ENCODE measurements at places on chromosomes 12 and 14.
A peak's percentile ranks its signal among the peaks of the same experiment; 100 is the strongest.

- DNase-seq: no peak
Observed at GRCh38 chr12:46265102-46265501, 3.7 kb downstream of the SLC38A1 start.

- DNase-seq: no peak
Observed at GRCh38 chr12:52050116-52050757, 1.0 kb upstream of the NR4A1 start.

GRCh38 chr14:68364792-68365192 lies 428.1 kb downstream of the ZFP36L1 start:
- DNase-seq: no peak

GRCh38 chr14:69554500-69554899 lies 20.2 kb downstream of the CCDC177 start:
- no peak for DNase-seq

DNA sequence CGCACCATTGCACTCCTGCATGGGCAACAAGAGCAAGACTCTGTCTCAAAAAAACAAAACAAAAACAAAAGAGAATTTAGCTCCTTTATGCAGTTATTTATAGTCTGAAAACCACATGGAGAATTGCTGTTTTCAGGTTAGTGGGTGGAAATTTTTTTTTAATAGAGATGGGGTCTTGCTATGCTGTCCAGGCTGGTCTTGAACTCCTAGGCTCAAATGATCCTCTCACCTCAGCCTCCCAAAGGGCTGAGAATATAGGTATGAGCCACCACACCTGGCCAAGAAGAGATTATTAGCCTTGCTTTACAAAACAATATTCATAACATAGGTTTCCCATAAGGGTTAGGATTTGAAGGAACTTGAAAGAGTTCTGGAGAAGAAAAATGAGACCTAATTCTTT lies 12.1 kb upstream of the SRP54 start:
- no peak for DNase-seq

DNA sequence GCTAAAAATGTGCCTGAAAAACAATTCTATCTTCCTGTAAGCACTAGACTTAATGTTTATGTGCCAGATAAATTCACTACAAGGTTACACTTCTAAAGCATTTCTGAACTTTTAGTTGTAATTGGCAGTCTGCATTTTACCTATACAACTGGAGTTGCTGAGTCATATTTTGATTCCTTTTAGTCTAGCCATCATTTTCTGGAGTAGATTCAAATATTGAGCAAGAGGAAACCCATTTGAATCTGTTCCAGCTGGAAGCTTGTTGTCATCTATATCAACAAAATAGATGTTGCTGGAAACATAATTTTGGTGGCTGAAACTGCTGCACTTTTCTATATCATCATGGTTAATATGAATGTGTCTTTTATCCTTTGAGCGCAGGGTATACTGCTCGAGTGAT lies 122.2 kb upstream of the CCDC175 start:
- DNase-seq: peak; percentile 50

GRCh38 chr12:108514973-108515814 lies at the start of gene FICD:
FICD (plus strand) TSS chr12:108515277; CDS start chr12:108516973, 1,696 bp downstream.
- peak; percentile 96 for DNase-seq

GRCh38 chr14:81416194-81416952 lies 16.2 kb upstream of the STON2 start:
- no peak for DNase-seq

- peak; percentile 73 for DNase-seq
Observed at GRCh38 chr12:6277982-6278438, 32.5 kb upstream of the PLEKHG6 start.

DNA sequence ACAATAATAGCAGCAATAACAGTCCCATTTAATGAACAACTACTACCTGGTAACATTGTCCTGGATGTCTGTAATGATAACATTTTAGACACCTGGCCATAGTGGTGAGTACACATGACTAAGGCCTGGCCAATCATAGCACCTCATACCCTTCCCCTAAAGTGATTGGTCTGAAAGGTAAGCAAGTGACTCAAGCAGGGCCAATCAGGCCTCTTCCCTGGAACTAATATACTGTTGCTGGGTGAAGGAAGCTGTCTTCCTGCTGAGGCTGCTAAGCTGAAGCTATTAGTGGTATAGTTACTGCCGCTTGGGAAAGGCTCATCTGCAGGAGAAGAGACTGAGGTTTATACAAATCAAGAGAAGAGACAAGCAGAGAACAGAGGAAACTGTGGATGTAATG lies 18.7 kb upstream of the NOS1 start:
- no peak for DNase-seq

DNA sequence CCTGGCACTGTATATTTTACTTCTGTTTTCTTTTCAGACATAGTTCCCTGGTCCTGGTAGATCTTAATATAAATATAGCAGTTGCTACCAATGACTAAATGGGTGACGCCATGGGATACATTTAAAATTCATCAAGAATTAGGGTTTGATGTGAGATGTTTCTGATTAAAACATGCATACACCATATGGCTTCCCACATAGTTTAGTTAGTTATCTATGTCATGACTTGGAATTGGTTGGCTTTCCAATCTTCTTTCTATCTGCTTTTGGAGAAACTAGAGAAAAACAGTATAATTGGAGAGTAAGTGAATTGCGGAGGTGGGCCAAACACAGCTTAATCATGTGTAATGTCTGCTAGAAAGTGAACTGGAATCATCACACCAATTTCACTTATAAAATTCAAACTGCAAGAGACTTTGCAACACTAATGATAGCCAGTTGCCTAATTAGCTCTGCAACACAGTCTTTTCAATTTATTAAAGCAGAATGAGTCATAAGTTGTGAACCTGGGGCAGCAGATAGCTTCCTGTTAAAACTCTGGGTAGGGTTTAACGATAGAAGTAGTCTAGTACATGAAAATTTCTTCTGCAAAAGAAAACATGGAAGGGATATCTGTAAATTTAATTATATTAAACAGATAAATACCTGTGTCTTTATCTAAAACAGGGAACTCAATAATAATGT lies 295.2 kb downstream of the SLC16A7 start:
- no peak for DNase-seq

DNA sequence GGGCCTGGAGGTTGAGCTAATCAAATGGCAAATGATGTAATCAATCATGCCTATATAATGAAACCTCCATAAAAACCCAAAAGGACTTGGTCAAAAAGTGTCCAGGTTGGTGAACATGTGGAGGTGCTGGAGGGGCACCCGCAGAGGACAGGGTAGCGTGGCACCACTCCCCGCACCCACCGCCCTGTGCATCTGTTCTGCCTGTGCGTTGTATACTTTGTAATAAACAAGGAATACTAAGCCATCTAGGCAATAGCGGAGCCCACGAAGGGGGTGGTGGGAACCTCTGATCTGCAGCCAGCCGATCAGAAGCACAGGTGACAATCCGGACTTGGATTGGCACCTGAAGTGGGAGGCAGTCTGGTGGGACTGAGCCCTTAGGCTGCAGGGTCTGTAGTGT lies 75.8 kb upstream of the GPR68 start:
- no peak for DNase-seq

- DNase-seq: no peak
Observed at GRCh38 chr12:123532019-123532418, 1.5 kb downstream of the RILPL1 start.

DNA sequence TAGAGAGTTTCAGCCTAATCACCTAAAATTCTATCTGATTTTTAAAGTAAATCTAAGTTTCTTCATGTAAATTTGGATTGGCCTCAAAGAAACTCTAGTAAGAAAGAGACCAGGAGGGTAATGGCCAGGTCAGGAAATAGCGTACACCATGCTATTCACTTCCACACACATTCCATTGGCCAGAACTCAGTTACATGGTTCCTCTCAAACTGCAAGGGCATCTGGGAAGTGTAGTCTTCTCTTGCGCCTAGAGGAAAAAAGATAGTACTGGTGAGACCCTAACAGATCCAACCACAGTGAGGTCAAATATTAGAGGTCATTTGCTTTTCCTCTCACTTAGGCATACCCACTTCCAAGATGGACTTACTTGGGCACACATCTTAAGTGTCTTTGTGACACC lies 39.1 kb downstream of the MBIP start:
- DNase-seq: no peak

GRCh38 chr14:98514016-98514415 lies 758.0 kb downstream of the BCL11B start:
- DNase-seq: no peak

GRCh38 chr14:54567639-54568561 lies 972 bp downstream of the SAMD4A start:
- DNase-seq: peak; percentile 40

DNA sequence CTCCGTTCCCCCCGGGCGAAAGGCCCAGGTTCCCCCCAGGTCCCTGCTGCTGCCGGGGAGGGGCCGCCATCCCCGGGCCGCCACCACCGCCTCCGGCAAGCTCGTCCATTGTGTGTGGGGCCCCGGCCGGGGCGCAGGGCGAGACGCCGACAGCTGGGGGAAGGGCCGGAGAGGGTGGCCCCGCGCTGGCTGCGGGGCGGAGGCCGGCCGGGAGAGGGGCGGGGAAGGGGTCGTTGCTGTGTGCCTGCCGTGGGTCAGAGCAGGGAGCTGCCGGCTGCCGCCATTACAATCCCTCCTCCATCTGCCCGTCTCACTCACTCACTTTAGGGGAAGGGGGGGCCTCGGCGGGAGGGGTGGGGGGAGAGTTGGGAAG lies at the start of gene STRN3:
Gene STRN3, minus strand, starts transcription at position 303 of the 373 bp plus-strand sequence. Its CDS starts 194 bp downstream, at position 109.
- no peak for DNase-seq

- no peak for DNase-seq
Observed at GRCh38 chr12:132021031-132021871, 71.5 kb downstream of the EP400 start.

DNA sequence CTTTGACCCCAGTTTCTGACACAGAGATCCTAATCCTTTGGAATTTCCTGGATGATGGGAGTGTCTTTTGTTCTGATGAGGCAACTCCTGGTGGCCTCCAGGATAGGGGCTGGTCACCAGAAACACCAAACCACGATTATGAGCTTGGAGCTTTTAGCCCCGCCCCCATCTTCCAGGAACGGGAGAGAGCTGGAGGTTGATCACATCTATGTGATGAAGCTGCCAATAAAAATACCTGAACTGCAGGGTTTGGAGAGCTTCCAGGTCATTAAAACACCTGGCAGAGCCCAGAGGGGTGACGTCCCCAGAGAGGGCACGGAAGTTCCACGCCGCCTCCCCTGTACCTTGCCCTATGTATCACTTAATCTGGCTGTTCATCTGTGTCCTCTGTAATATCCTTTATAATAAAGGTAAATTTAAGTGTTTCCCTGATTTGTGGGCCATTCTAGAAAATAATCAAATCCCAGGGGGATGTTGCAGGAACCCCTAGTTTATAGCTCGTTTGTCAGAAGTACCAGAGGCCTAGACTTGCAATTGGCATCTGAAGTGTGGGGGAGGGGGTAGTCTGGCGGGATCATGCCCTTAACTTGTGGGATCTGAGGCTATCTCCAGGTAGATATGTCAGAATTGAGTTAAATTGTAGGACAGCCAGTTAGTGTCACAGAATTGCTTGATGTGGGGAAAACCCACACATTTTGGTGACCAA lies 21.2 kb downstream of the APPL2 start:
- DNase-seq: peak; percentile 26

DNA sequence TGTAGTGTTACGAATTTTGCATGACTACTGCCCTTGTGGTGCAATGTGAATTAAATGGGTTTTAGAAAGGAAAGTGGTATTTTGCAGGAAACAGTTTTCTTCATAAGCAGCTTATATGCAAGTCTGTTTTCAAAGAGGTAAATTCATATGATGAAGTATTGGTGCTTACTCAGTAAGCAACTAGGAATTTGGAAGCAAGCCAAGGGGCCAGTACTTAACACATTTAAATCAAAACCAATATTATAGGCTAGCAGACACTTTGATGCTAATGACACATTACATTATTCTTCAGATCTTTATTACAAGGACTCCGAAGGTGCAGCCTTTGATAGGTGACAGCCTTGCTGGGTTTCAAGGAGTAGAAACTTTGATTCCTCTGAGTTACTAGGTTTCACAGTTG lies 23.1 kb downstream of the MGAT4C start:
- DNase-seq: no peak

- no peak for DNase-seq
Observed at GRCh38 chr12:80714055-80714454, 2.7 kb upstream of the MYF5 start.

DNA sequence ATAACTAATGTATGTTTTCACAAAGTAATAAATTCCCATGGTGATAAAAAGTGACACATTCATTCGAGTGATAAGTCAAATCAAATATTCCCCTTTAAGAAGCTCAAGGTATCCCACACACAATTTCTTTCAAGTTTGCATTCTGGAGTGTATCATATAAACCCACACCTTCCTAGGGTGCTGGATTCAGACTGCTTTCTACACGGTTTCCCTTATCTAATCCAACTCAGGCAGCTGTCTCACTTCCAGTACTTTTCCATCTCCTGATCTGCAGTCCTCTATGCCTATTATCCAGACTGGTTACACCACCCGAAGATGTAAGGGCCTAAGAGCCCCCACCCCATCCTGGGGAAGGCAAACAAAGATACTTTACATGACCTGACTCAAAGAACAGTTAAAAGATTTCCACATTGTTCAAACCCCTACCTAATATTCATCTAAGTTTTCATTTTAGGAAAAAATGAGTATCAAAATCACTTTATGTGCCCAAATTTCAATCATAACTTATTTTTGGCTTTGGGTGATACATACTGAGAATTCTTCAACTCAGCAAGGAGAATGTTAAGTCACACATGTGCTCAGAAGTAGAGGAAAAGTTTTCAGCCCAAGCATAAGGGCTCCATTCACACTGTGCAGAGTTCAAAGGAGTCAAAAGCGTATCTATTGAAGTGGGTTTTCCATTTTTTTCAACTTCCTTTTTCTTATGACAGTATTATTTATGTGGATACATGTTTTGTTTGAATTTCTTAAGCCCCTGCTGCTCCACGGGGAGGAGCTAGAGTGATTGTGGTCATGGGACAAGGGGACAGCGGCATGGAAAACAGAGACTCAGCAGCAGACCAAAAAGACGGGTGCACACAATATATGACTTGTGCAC lies 41.8 kb downstream of the CORO1C start:
- no peak for DNase-seq

- no peak for DNase-seq
Observed at GRCh38 chr12:24544368-24544767, 404.5 kb downstream of the BCAT1 start.

GRCh38 chr14:43795600-43796228 lies 711.4 kb downstream of the FSCB start:
- DNase-seq: peak; percentile 13

GRCh38 chr14:85572011-85572410 lies 42.1 kb downstream of the FLRT2 start:
- DNase-seq: no peak

DNA sequence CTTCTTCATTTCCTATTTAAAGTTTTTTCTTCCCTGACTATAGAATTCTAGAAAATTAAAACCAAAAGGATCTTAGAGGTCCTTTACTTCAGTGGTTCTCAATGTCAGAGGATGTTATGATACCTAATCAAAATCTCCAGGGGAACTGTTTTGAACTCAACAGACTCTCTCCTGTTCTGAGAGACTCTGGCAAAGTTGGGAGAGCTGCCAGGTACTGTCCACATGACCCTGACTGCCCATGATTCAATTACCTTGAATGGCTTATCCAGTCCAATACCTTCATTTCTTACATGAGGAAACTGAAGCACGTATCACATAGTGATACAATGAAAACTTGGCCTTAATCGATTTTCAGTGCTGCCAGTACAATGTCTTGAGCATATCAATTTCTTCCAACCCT lies 16.6 kb downstream of the ALKBH1 start:
- DNase-seq: no peak
